ENCODE measurements at places on chromosomes 13 and 19.

DNA sequence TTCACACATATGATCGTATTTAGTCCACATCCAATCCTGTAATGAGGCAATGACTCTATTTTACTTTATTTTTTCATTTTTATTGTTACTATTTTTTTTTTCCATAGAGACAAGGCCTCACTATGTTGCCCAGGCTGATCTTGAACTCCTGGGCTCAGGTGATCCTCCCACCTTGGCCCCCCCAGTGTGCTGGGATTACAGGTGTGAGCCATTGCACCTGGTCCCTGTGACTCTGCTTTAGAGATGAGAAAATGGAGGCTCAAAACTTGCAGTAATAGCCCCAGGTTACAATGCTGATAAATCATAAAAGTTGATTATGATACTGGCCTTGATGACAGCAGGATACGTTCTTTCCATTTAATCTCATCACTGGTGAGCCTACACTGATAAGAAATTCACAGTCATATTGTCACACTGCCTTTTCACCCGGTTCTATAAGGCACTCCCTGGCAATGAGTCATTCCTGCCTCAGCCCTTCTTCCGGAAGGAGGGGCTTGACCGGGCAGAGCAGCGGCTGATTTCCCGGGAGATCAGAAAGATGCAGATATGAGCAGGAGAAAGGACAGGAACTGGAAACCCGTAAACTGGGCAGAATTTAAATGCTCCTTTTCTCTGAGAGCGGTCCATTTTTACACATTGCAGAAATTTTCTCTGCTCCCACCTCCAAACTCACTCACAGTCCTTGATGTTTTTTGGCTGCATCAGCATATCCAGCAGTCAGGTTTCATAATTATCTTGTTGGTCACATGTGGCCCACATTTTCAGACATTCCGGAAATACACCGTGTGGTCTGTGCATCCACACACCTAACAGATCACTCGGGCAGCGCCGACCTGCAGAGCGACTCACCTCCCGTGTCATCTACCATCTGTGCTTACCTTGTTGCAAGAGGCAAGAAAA lies 616.4 kb downstream of the EFNB2 start:
- peak; percentile 93 for DNase-seq

- DNase-seq, result no peak
Observed at GRCh38 chr13:33263976-33264619, 21.5 kb downstream of the STARD13 start.

GRCh38 chr19:43809762-43810696 lies 7.8 kb upstream of the LYPD5 start:
- no peak for DNase-seq

DNA sequence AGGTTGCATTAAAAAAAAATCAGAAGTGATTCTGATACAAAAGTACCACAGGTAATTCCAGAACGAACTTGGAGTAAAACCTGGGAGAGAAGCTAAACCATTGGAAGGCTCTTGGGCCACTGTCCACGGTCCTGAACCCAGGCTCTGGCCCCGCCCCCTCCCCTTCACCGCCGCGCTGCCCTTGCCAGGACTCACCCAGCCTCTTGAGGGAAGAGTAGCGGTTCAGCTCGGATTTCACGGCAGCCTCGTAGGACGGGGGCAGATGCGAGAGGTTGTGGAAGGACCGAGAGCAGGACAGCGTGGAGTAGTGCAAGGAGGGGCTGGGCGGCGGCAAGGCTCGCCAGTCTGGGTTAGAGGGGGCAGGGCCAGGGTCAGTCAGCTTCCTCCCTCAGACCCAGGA lies 5.7 kb downstream of the SHISA7 start:
- peak; percentile 94 for DNase-seq

DNA sequence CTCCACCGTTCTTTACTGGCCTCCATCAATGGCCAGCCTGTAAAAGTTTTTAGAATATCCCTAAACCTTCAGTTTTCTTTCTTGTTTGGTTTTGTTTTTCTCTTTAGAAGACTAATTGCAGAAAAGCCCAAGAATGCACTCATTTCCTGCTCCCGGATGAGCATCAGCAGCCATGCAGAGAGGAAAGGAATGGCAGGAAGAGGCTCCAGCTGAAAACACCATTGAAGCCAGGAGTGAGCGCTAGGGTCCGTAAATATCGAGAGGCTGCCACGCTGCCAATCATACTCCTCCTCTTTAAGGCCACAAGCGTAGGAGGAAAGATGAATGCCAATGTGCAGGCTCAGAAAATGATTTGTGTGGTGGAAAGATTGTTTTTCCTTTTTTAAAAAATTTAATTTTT lies 57.4 kb upstream of the UBE2L5 start:
- no peak for DNase-seq

DNA sequence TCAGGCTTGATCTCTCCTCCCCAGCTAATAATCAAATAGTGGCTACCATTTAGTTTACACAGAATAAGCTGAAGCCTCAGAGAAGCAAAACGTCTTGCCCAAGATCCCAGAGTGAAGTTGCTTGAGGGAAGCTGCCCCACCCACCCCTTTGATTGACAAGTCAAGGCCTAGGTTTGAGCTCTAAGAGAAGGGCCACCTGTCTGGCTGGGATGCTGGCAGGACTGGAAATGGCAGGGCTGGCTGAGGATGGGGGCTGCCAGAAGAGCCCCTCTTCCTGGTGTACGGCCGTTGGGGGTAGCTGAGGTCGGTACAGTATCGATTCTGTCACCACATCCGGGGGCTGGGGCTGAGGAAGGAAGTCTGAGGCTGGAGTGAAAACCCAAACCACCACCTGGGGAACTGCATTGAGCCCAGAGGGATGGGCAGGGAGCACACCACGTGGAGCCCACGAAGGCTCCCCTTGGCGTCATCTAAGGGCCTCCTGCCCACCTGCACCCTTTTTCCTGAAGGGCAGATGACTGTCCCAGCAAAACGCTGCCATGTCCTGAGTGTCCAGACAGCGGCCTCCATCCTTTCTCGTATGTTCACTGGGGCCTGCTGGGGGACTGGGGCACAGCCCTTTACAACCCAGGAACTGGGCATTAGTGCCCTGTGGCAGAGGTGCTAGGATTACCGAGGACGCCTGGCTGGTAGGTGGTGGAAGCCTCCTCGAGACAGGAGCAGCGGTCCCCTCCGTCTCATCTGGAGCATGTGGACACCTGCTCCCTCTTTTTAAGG lies 1.4 kb upstream of the PRKD2 start:
- no peak for DNase-seq

DNA sequence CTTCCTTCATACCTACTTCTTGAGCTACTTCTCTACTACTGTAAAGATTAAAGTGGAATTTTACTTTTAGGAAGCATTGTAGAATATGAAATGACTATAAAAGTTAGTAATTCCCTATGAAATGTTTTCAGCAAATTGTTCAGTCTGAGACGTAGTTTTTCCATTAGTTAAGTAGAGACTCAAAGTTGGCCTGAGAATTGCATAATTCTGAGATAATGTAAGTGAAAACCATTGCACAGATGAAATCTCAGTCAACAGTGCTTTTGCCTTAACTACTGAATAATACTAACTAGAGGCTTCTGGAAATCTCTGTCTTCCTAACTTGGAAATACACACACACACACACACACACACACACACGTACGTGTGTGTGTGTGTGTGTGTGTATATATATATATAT lies 125.9 kb downstream of the FGF14 start:
- DNase-seq, result no peak

DNA sequence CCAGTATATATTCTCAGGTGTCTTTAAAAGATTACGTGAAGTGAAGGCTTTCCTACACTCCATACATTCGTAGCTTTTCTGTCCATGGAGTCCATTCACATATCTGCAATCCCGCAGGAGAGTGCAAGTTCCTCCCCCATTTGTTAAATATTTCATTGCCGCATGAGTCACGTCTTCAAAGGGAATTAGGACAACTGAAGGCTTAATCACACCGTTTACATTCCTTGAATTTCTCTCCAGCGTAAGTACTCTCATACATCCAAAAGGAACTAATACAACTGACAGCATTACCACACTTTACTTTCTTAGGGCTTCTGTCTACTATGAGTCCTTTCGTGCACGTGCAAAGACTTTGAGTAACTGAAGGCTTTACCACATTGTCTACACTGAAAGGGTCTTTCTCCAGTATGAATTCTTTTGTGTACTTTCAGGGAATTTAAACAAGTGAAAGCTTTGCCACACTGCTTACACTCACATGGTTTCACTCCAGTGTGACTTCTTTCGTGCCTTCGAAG lies 29.0 kb upstream of the ZNF564 start:
- DNase-seq, result no peak

- no peak for DNase-seq
Observed at GRCh38 chr13:34619326-34619725, 322.7 kb upstream of the NBEA start.

DNA sequence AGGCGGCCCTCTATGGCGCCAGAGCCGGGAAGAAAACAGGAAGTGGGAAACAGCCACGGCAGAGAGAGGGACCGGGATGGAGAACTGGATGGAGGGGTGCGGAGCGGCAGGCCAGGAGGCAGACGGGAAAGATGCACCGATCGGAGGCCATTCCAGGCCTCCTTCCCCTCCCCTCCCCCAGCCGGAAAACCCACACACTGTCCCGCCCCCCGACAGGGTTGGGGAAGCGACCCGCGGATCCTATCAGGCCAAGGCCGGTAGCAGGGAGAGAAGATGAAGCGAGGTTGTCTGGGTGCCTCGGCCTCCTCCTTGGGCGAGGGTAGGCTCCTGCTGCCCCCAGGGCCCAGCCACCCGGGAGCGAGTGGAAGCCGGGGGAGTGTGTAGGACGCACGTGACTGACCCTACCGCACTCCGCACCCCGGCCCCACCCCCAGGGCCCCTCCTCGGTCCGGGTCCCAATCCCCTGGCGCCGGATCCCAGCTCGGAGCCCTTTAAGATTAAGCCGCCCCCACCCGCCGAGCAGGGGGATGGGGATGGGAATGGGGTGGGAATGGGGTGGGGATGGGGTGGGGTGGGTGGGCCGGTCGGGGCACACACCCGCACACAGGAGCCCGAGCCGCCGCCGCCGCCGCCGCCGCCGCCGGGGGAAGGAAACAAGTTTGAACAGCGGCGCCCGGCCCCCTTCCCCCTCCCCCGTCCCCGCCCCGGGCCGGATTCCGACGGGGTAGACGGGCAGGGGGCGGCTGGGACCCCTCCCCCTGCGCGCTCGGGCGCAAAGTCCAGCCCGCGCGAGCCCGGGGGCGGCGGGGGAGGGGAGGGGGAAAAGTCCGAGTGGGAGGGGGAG lies 1.5 kb downstream of the ERF start:
- DNase-seq, result peak; percentile 89

DNA sequence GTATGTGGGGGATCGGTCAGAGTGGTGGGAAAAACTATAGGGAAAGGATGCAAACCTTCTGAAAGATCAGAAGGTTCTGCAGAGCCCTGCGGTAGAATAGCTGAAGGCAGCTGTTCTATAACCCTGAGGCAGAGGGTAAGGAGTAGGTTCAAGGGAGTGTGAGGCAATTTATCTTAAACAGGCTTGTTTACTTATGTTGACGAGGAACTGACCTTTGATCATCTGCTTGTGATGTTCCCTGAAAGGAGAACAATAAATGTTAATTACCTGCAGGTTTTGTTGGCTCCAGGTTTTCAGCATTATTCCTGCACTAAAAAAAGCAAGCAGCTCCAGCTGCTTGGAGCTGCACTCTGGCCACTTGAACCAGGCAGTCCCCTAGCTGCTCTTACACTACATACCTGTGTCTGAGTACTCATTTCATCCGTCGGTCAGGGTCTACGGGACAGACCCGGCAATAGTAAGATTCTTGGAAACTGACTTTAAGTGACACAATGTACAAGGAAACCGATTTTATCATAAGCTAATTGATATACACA lies 202.1 kb downstream of the TBC1D4 start:
- no peak for DNase-seq

DNA sequence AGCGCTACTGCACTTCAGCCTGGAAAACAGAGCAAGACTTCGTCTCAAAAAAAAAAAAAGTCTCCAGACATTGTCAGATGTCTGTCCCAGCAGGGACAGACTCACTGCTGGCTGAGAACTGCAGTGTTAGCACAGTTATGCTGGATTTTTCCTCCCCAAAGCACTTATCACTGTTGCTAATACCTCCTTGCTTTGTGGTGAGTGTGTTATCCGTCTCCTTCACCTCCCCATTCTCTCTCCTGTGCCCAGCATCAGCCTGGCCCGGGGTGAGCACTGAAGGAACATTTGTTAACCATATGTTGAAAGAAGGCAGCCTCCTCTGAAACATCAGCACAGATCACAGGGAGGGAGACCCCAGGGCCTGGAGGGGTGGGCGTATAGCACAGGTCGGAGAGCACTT lies 11.3 kb downstream of the MYO9B start:
- no peak for DNase-seq

DNA sequence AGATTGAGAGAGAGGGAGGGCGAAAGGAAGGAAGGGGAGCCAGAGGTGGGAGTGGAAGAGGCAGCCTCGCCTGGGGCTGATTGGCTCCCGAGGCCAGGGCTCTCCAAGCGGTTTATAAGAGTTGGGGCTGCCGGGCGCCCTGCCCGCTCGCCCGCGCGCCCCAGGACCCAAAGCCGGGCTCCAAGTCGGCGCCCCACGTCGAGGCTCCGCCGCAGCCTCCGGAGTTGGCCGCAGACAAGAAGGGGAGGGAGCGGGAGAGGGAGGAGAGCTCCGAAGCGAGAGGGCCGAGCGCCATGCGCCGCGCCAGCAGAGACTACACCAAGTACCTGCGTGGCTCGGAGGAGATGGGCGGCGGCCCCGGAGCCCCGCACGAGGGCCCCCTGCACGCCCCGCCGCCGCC lies at the start of gene TNFSF11:
TSS of gene TNFSF11 (plus strand) at position 142 of the 400 bp plus-strand sequence. CDS start at position 294, 152 bp downstream.
- peak; percentile 60 for DNase-seq

DNA sequence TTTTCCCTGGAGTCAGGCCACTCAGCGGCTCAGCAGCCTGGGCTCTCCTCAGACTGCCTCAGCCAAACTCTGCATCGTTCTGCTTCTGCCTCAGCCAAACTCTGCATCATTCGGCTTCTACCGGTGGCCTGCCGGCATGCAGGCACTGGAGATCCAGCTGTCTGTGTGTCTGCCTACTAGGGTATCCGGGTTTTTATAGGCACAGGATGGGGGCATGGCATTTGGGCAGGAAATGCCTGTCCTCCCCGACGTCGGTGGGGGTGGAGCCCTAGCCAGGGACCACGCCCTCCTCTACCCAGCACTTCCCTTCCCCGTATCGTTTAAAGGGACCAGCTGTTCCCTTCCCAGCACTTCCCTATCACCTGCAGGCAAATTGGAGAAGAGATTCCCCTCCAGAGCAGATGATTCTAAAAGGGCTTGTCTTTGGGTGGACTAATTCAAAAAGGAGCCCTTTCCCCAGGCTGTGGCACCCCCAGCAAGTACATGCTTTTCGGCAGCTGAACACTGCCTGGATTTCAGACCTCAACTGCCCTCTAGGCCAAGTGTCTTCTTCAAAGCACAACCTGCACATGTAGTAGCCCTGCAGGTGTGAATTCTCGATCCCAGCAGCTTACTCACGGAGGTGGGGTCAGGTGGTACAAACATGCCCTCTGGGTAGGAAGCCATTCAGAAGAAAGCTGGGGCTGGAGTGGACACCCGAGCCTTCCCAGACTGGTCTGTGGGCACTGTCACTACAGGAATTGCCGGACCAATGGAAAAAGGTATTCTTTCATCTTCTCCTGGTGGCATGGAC lies 25.4 kb upstream of the GPR12 start:
- peak; percentile 60 for DNase-seq

GRCh38 chr13:79861731-79862130 lies 380.8 kb downstream of the NDFIP2 start:
- no peak for DNase-seq
